ENCODE measurements at places on chromosomes 5 and 9.
A peak's percentile ranks its signal among the peaks of the same experiment; 100 is the strongest.

DNA sequence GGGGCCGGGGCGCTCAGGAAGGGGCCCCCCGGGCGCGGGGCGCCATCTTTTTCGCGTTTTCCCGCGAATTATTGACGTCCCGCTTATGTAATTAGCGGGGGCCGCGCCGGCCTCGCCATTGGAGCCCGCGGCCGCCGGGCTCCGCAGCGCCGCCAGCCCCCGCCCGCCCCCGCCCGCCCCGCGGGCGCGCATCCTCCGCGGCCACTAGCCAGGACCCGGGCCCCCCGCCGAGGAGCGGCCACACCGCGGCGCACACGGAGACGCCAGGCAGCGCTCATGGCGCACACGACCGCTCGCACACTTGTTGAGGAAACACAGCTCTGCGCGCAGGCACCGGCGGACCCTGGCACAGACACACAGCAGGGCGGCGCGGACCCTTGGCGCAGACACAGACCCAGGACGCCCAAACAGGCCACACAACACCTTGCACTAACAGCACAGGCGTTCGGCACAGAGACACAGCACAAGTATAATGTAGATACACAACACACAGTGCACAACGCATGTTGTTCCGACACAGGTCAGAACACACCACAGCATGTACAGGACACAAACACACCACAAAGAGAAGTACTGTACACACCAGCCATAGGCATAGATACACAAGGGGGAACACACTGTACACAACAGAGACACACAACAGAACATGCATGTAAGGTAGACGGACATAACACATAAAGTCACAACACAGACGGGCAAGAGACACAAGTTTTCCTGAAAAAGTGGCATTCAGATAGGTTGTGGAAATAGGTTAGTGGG, 467 bp upstream of the PHF19 start:
- peak; percentile 83 for DNase-seq

DNA sequence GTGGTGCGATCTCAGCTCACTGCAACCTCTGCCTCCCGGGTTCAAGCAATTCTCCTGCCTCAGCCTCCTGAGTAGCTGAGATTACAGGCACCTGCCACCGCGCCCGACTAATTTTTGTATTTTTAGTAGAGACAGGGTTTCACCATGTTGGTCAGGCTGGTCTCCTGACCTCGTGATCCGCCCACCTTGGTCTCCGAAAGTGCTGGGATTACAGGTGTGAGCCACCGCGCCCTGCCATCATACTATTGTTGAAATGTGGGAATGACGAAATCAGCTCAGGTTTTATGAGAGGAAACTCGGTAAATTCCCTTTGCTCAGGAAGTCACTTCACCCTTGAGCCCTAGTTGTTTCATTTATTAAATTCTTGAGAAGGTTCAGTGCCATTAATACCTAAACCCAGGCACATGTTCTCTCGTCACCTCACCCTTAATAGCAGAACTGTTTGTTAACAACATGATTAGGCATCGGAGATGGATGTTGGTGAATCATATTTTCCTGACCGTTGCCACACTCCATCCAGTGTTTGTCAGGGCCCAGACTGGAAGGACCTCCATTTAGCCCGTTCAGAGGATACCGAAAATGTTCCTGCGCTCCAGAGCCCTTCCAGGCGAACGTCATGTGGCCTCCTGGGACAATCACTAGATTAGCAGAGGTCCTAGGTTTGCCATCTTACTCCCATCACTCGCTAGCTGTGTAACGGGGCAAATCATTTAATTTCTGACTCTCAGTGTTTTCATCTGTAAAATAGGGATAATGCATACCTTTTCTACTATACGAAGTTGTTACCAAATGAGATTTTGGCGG, 20.0 kb upstream of the CREBRF start:
- no peak for DNase-seq

- no peak for DNase-seq
Measured at GRCh38 chr5:177496070-177496726, 1.2 kb downstream of the PDLIM7 start.

GRCh38 chr5:128881502-128882018, 83.7 kb upstream of the SLC27A6 start:
- no peak for DNase-seq

DNA sequence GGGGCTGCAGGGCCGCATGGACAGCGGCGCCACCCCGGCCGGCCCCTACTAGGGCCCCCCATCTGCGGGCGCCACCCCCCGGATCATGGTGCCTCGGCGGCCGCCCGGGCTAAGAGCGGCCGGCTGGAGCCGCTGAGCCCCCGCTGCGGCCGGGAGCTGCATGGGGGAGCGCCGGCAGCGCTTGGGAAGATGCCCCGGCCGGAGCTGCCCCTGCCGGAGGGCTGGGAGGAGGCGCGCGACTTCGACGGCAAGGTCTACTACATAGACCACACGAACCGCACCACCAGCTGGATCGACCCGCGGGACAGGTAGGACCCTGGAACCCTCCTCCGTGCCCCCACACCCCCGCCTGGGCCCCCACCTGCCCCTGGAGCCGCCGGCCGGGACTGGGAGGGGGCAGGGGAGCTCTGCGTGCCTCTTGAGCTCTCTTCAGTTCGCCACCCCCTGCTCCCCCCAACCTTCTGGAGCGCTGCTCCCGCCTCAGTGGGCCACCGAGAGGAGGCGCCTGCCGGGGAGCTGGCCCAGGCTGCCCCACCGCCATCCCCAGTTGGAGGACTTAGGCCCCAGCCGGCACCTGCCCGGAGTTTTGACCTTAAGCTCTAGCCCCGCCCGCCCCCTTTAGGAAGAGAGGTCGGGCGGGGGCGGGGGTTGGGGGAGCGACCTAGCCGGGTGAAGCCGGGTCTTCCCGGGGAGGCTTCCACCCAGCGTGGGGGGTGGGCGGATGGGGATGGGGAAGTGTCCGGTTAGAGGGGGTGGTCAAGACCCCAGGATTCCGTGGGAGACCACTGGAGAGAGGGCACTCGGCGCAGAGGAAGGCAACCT, 730 bp downstream of the WWC1 start:
- no peak for DNase-seq

- no peak for DNase-seq
Measured at GRCh38 chr5:67200809-67201562, 4.4 kb upstream of the CD180 start.

Data from right forelimb (tissue), 1 donor.